ENCODE measurements at places on chromosomes 2 and 18.

DNA sequence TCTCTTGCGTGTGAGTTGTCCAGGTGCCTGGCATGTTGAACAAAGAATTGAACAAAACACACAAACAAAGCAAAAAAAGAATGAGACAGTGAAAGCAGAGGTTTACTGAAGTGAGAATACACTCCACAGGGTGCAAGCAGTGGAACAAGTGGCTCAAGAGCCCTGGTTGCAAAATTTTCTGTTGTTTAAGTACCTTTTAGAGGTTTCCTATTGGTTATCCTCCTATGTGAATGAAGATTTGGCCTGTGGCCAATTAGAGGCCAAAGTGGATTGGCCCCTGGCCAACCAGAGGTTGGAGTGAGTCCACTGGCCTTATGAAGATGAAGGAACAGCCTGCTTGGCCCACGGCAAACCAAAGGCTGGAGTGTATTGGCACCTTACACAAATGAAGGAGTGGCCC is 1188.5 kb upstream of the NRXN1 start:
- no peak for DNase-seq

- no peak for DNase-seq
Observed at GRCh38 chr2:6442252-6442985, 423.3 kb downstream of the CMPK2 start.

DNA sequence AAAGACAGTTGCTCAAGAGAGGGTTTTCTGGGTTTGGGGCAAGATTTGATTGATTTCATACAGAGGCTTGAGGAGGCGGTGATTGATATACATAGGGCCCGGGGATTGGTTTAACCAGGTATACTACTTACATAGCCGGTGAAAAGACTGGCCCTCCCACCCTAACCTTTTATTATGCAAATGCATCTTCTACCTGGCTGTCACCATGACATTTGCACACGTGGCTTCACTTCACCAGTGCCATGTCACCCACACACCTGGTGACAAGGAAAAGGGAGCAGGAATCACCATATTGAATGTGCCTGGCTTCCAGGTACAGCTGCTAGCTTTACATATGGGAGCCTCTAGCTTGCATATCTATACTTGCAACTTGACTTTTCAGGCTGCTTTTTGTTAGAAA is 9.7 kb downstream of the ERMN start:
- no peak for DNase-seq

DNA sequence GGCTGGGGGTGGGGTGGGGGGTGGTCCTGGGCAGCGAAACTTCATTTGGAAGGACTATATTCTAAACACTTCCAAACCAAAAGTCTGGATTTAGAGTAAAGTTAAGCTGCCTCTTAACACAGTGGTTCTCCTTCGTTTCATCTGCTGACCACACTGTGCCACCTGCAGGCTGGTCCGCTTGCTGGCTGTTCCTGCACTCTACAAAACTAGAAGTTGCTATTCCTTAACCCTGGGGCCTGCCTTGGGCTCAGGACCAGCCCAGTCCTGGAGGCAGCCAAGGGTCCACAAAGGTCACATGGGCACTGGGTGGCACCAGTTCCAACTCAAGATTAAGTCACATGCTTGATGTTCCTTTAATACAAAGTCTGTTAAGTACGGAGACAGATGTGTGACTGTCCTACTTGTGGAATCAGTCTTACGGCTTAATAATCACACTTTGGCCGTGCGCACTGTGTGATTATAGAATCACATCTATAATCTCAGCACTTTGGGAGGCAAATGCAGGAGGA is 195.4 kb downstream of the FAM210A start:
- no peak for DNase-seq

- DNase-seq = no peak
Observed at GRCh38 chr2:14306268-14306861, 326.2 kb upstream of the LRATD1 start.

DNA sequence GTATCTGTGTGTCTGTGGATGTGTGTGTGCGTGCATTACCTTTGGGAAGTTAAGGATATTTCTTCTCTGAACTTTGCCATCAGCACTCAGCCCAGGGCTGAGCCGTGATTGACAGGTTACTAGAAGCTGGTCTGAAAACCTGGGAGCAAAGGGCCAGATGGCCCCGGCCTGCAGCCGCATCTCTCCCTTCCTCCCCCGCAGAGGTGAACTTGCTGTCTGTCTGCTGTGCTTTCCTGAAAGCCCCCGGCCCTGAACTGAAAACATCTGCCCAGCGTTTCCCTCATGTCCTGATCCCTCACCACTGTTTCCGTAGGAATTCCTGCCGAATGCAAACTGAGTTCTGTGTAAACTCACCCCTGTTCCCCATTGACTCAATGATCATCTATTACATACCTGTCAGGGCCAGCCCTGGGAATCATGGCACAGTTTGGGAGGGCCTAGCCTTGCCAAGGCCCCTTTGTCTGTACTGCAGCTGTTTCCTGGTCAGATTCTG is 45.8 kb downstream of the MYCN start:
- no peak for DNase-seq
